Neural progenitor cell (in vitro differentiated cells): ENCODE measurements at places on chromosomes 13 and 19. TPM values are rescaled to one million over a fixed set of nuclear protein-coding genes. Genes with fewer than 3 reads are reported as not detected.

DNA sequence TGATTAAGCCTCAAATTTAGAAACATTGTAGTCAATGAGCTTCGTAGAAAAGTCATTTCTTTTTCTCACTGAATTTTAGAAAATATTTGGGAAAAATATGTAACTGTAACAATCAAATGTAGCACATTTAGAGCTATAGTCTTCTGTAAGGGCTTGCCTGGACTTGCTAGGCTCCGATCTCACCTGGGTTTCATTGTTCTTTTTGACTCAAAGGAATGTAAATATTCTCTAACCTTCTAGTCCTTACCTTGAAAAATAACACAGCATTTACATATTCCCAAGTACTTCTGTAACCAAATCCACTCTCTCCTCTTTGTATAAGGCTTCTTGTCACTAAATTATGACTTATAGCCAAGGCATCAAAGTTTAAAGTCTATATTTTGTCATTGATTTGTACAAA is 2.9 kb upstream of the UFM1 start:
- no peak for DNase-seq
- H3K4me3 ChIP-seq = no peak overlapping the region
- H3K27ac ChIP-seq = no peak overlapping the region
- no peaks in the 10 kb centered on the region for H3K36me3 ChIP-seq
- H3K4me1 ChIP-seq = peaks cover 12% of the 10 kb centered on the region

DNA sequence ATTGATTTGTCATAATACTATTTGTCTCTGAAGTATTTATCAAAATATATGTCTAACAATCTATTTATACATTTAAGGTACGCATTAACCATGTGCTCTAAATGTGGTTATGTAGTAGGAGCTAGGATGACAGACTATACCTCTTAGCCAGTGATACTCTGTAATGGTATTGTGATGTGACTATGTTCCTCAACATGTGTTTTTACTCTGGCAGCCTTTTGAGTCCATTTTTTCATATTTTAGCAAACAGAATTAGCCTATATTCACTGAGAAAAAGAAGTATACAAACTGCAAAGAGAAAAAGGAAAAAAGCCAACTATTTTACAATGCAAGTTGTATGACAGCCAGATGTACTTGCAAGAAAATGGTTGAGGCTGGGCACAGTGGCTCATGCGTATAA is 26.7 kb downstream of the MAB21L1 start:
- H3K4me3 ChIP-seq = no peak overlapping the region
- no peaks in the 10 kb centered on the region for H3K4me1 ChIP-seq
- no peak for DNase-seq
- no peaks in the 10 kb centered on the region for H3K27me3 ChIP-seq
- no peak overlapping the region for H3K27ac ChIP-seq

Gene LAIR1
- not detected in 2 replicates for total RNA-seq

Gene TUBB4A
- 2.4 and 7.3 TPM in 2 replicates for total RNA-seq
